ENCODE measurements at places on chromosomes 13 and 19.
A peak's percentile ranks its signal among the peaks of the same experiment; 100 is the strongest.

GRCh38 chr19:30873003-30873402 is 476.2 kb downstream of the TSHZ3 start:
- DNase-seq, result no peak

GRCh38 chr13:25743421-25743820 is 308.4 kb downstream of the SHISA2 start:
- DNase-seq, result peak; percentile 55

DNA sequence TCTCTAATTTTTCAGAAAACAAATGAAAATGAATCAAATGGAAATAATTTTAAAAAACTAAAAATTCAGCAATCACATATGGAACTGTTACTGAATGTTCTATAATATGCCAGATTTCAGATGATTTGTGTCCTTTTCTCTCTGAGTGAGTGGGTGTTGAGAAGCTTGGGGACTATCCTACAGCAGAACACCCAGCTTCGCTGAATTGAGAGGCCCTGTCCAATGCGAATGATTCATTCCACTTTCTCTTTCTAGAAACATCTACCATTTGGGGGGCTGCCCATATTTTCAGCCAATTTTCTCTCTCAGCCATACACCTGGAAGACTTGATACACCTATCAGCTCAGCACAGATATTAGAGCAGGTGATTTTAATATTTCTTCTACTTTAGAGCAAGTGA is 1666.7 kb downstream of the EFNB2 start:
- DNase-seq, result no peak

GRCh38 chr19:36605101-36605876 is at the start of gene ZNF382:
ZNF382 (plus strand) TSS chr19:36605313; CDS start chr19:36609915, 4,602 bp downstream.
- peak; percentile 70 for DNase-seq

GRCh38 chr19:45117167-45117594 is 24.2 kb downstream of the PPP1R37 start:
- no peak for DNase-seq

GRCh38 chr19:45601524-45602374 is at the start of gene GPR4:
GPR4 (minus strand) TSS chr19:45602212; CDS start chr19:45591866, 10,346 bp downstream.
- peak; percentile 39 for DNase-seq

- DNase-seq, result no peak
Observed at GRCh38 chr13:27979001-27979643, 9.4 kb downstream of the URAD start.

DNA sequence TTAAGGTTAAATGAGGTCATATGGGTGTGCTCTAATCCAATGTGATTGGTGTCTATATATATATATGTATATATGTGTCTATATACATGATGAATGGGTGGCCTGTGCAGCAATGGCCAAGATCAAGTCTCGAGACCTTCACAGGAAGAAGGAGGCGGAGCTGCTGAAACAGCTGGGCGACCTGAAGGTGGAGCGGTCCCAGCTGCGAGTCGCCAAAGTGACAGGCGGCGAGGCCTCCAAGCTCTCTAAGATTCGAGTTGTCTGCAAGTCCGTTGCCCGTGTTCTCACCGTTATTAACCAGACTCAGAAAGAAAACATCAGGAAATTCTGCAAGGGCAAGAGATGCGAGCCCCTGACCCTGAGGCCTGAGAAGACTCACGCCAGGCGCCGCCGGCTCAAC is 109.8 kb downstream of the EFNB2 start:
- no peak for DNase-seq

GRCh38 chr19:50162988-50163387 is at the start of gene IZUMO2:
IZUMO2 (minus strand) TSS chr19:50163281; CDS start chr19:50163194, 87 bp downstream.
- DNase-seq, result no peak

GRCh38 chr13:49838989-49839388 is 46.5 kb upstream of the KPNA3 start:
- no peak for DNase-seq

GRCh38 chr19:245457-245856 is 45.7 kb downstream of the PLPP2 start:
- DNase-seq, result no peak

DNA sequence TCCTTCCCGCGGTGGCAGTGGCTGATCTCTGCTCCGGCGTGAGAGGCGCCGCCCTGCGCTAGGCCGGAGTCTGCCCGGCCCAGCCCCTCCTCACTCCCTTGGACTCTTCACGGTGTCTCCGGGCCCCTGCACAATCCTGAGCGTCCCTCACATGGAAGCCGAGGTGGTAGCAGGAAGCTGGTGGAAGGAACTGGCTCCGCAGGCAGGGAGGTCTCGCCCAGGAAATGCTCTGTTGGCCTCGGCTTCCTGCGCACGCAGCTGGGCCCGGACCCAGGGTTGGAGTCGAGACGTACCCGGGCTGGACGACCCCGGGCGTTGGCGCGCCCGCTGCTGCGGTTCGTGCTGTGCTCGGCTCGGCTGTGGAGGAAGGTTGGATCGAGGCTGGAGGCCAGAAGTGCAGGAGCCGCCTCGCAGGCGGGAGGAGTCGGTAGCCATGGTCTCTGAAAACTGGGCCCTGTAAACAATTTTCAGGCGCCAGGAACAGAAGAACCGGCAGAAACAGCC is 46.3 kb downstream of the ZNF724 start:
- DNase-seq, result no peak

DNA sequence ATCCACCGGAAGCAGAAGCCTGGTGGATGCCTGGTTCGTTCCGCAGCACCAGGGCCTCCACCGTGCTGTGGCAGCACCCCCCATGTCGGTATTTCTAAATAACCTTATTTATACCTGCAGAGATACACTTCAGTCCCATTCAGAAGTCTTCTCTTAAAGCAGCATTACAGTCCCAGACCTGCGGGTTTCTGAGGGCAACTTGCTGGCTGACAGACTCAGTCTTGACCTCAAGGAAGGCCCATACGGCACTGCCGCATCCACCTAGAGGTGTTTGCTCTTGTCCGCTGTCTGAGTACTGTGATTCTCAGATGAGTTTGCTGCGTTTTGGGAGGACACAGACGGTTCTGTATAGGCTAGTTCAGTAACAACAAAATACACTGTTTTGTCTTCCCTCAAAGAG is 16.9 kb upstream of the TEX29 start:
- DNase-seq, result no peak

DNA sequence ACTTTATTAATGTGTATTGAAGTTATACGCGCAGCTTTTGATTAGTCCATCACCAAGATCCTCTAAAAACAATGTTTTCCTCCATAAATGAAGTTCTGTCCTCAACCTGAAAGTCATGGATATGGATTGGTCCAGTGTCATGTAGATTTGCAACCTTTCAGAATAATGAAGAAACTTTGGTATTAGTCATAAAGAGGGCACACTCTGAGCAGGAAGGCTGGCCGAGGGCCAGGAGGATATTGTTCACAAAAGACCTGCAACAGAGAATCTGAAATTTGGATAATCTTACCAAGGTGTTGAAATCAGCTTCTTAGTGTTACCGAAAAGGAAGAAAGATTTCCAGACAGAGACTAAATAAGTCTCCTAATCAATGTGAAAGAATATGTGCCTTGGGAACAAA is 20.7 kb downstream of the CLDN10 start:
- DNase-seq, result peak; percentile 26

GRCh38 chr19:7691497-7691896 is 10.4 kb downstream of the FCER2 start:
- DNase-seq, result no peak

GRCh38 chr13:41354416-41354815 is 43.3 kb downstream of the NAA16 start:
- no peak for DNase-seq

- DNase-seq, result peak; percentile 14
Observed at GRCh38 chr13:98853771-98854221, 101.3 kb upstream of the SLC15A1 start.

- DNase-seq, result no peak
Observed at GRCh38 chr13:95207769-95208366, 93.4 kb downstream of the ABCC4 start.

DNA sequence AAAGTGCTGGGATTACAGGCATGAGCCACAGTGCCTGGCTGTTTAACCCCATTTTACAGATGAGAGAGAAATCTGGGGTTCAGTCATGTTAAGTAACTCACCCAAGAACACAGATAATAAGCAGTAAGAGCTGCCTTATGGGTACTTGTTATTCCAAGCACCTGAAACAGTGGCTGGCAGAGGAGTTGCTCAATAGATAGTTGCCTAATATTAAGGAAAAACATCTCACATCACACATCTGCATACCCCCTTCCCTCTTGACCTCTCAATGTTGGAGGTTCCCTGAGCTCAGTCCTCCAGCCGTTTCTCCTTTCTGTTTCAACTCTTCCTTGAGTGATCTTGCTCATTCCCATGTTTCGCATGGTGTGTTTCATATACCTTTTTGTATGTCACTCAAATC is 401.9 kb downstream of the KLF12 start:
- DNase-seq, result no peak

DNA sequence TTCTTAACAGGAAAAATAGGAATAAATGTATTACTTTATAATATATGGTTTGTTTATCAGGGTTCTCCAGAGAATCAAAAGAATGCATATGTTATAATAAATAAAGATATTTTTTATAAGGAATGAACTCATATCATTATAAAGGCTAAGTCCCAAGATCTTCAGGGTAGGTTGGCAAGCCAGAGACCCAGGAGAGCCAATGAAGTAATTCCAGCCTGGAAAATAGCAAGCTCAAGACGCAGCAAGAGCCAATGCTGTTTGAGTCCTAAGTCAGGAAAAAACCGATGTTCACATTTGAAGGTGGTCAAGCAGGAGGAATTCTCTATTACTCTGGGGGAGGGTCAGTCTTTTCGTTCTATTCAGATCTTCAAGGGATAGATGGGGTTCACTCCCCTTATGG is 490.0 kb downstream of the PCDH20 start:
- DNase-seq, result no peak

DNA sequence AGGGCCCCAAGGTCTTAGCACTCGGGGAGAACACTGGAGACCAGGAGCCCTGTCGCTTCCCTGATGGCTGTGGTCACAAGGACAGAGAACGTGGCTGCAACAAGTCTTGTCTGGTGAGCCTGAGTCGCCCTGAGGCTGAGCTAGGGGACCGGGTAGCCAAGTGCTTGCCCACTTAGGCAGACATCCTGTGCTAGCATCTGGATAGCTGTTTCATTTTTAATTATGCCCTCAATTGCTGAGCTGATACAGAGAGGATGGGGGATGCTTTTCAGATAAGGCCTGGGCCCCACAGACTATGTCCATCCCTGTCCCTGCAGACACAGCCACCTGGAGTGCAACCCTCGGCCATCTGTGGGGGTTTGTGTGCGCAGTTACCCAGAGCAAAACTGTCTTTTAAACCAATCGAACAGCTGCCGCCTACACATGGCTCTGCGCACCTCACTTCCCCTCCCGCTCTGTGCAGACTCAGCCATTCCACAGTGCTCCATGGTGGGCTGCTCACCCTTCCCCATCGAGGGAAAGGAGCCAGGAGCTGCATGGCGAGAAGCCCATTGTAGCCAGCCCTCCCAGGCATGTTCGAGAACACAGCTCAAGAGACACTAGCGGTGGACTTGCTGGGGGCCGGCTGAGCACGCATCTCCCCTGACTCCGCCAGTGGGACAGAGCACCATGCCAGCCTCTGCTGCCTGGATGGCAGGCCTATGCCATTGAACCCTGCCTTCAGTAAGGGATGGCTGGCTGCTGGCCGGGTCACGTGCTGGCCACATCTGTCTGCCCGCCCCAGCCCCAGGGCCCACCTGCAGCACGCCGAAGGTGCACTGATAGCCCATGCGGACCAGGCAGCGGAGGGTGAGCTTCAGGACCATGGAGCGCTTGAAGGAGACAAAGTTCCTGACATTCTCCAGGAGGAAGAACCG is 19.4 kb upstream of the EIF3G start:
- DNase-seq, result no peak

DNA sequence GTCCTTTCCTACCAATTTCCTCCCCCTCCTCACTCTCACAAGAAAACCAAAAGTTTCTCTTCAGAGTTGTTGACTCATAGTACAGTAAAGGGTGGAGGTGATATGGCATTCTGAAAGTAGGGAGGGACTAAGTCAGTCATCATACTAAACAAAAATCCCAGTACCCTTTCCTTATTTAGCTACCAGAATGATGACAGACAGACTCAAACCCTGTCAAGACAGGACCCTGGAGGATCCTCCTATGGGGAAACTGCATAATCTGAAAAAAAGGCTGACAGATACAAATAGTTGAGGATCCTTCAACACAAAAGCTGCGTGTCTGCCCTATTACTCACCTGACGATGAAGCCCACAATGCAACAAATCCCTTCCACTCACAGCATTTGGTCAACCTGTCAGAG is 55.5 kb downstream of the CYSLTR2 start:
- DNase-seq, result no peak

DNA sequence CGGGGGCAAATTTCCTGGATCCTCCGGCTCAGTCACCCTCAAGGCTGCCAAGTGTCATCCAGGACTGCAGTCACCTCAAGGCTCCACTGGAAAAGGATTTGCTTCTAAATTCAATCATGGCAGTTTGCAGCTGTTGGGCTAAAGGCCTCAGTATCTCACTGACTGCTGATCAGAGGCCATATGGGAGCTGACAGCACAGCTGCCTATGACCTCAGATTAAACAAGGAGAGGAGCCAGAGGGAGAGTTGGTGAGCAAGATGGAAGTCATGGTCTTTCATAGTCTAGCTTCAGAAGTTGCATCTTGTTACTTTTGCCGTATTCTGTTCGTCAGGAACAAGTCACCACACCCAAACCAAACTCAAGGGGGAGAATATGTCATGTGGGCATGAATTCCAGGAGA is 849.7 kb downstream of the UQCRFS1 start:
- no peak for DNase-seq

- peak; percentile 19 for DNase-seq
Observed at GRCh38 chr13:31769575-31769974, 30.2 kb downstream of the RXFP2 start.

- DNase-seq, result no peak
Observed at GRCh38 chr13:30715372-30715756, 20.0 kb upstream of the ALOX5AP start.

DNA sequence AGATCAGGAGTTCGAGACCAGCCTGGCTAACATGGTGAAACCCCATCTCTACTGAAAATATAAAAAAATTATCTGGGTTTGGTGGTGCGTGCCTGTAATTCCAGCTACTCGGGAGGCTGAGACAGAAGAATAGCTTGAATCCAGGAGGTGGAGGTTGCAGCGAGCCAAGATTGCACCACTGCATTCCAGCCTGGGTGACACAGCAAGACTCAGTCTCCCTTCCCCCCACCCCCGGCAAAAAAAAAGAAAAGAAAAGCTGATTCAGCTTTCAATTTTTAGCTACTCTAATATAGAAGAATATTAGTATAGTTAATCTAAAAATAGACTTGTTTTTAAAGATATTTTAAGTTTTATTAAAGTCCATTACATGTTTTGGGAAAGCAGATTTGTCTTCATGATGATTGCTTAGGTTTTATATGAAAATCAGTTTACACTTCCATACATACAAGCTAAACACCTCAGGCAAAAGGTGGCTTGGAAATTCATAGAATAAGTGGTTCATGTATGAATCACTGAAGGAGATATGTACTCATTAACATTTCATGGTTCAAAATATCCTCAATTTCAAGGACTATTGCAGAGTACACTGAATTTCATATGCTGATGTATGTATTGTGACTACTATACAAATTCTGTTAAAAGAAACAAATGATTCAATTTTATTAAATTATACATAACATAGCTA is 165.2 kb downstream of the TDRD3 start:
- peak; percentile 21 for DNase-seq

GRCh38 chr19:2231621-2232221 is 4.4 kb downstream of the PLEKHJ1 start:
- no peak for DNase-seq

Data from EL (cell line).